ENCODE measurements at places on chromosomes 5 and 9.

- DNase-seq: no peak
Measured at GRCh38 chr5:124462751-124463150, 283.7 kb downstream of the ZNF608 start.

DNA sequence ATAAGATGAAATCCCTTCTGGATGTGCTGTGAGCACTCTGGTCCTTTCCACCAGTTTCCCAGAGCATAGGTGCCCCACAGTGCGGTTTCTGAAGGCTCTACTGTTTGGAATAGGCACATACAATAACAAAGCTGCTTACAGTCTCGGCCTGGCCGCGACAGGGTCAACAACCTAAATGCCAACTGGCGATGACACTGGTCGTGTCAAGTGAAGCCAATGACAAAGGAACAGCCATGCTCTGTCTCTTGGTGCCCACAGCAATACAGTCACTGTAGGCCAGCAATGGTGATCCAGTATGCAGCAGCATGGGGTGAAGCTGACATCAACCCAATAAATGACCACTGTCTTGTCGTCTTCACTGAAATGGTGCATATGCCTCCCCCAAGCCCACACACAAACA lies 47.8 kb upstream of the EQTN start:
- DNase-seq: no peak

GRCh38 chr9:92715488-92716231 lies 45.7 kb upstream of the IPPK start:
- DNase-seq: no peak

GRCh38 chr9:107638521-107639310 lies 149.1 kb upstream of the KLF4 start:
- peak; percentile 85 for DNase-seq

- no peak for DNase-seq
Measured at GRCh38 chr5:95526871-95527270, 27.9 kb downstream of the SKIC3 start.

- DNase-seq: no peak
Measured at GRCh38 chr5:74020503-74020902, 394.5 kb downstream of the ARHGEF28 start.

GRCh38 chr5:135382981-135383380 lies 16.1 kb downstream of the MACROH2A1 start:
- DNase-seq: peak; percentile 45

GRCh38 chr5:102049517-102049916 lies 246.6 kb downstream of the SLCO4C1 start:
- no peak for DNase-seq

DNA sequence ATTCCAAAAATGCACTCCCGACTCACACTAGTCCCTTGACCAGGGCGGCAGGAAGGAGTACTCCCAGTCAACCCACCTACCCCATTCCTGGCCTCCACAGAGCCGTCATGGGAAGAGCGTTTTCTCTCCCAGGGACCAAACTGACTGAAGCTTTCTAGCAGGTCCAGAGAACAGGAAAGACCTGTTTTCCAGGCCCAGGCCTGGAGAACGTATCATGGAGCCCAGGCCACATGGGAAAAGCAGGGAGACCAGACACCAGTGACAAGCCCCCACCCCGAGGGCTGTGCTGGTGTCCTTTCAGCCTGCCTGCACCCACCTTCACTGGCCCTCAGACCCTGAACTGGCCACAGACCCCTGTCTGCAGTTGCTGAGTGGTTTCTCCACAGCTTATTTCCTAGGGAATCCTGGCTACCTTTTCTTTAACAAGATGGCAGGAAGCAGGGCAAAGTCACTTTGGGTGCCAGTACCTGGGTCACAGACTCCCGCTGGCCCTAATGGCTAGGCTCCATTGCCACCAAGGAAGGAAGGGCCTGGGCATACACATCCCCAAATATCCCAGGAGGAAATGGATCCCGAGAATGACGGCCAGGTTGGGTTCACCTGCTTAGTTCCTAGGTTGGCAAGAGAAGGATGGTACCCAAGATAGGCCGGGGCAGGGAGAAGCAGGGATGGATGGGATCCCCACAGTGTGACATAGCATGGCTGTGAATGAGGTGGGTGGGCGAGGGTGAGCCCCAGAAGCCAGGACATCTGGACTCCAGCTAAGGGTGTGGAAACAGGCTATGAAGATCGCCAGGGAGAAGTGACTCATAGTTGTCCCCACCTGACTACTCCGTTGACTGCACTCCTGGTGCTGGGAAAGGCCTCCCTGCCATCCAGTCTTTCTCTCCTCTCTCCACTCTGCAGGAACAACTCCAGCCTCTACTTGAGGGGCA lies 12.2 kb downstream of the CCNI2 start:
- DNase-seq: no peak

DNA sequence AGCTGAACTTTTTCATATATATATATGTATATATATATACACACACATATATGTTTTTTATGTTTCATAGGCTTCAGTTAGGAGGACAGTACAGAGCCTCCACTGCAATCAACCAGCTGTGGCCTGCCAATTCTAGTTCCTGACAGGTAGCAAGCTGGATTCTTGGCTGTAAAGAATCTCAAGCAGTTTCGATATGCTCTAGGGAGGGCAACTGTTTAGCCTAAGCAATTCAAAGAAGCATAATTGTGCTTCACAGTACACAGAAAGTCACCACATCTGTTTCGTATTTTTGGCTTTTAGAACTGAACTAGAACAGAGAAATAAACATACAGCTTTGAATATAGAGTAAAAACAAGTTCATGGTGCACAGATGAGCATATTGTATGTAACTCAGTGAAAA lies 152.4 kb upstream of the ARRDC3 start:
- no peak for DNase-seq

DNA sequence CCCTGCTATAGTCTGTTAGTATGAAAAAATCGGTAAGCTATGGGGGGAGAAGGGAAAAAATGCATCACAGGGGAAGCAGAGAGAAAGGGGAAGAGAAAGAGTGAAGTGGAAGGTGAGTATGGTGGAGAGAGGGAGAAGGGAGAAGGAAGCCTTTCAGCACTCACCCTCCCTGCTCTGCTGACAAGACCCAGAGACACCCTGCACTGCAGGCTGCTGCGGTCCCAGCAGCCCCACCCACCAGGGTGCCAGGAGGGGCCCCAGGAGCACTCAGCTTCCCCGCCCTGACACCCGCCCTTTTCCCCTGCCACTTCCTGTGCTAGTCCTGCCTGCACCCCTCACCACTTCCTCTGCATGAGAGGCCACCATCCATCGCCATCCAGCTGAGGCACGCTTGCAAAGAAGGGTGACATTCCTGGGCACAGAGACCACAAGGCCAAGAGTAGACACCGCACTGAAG lies 12.7 kb downstream of the STK10 start:
- no peak for DNase-seq

DNA sequence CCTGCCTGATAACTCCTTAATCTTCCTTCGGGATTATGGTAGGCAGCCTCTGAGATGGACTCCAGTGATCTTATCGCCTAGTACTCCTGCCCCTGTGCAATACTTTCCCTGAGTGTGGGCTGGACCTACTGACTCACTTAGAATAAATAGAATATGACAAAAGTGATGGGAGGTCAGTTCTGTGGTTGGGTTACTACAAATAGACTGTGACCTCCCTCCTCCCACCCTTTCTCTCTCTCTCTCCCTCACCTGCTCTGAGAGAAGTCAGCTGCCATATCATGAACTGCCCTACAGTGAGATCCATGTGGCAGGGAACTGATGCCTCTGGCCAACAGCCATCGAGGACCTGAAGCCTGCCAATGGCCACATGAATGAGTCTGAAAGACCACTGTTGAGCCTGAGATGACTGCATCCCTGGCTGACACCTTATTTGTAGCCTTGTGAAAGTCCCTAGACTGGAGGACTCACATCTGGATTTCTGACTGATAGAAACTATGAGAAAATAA lies 31.7 kb downstream of the NRG2 start:
- DNase-seq: no peak

- DNase-seq: no peak
Measured at GRCh38 chr9:36127652-36128244, 8.8 kb upstream of the GLIPR2 start.

GRCh38 chr9:88528080-88528790 lies 6.7 kb upstream of the NXNL2 start:
- no peak for DNase-seq

DNA sequence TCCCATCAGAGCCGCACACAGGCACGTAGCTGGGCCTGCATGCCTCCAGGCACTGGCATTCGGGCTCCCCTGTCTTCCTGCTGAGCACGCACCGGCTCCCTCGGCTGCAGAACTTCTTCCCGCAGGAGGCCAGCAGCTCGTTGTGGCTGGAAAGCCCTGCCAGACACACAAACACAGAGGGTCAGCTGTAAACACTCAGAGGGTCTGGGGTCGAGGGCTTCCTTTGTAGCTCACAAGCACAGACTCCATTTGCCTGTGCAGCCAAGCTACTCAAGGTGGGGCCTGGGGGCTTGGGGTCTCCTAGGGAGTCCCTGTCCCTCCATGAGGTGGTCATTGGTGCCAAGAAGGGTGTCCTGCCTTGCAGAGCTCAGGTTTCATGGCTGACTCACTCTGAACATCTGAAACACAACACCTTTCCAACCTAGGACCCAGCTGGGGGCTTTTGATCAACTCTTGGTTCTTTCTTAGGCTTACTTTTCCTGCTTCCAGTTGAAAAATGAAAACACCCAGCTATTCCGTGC lies 211.4 kb downstream of the FSTL4 start:
- DNase-seq: no peak

- peak; percentile 88 for DNase-seq
Measured at GRCh38 chr5:132820162-132820754, 7.2 kb downstream of the SOWAHA start.

- no peak for DNase-seq
Measured at GRCh38 chr9:124206391-124206790, 51.4 kb upstream of the NEK6 start.

- DNase-seq: no peak
Measured at GRCh38 chr5:124847907-124848306, 101.5 kb upstream of the ZNF608 start.

DNA sequence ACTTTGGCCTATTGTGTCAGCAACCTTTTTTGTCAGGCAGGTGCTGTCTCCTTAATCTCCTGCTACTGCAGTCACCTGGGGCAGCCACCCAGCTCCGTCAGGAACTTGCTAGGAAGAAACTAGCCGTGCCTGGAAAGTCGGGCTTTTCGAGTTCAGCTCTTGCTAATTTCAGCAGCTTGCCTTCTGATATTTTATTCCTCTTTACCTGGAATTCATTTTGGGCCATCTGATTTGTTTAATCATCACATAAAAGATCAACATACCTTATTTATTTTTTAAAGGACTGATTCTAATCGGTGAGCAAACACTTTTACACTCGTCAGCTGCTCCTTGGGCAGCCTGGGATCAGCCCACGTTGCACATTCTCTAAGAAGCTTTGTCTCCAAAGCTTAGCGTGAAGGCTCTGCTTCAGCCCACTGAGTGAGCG lies 42.2 kb downstream of the PRLR start:
- DNase-seq: no peak

DNA sequence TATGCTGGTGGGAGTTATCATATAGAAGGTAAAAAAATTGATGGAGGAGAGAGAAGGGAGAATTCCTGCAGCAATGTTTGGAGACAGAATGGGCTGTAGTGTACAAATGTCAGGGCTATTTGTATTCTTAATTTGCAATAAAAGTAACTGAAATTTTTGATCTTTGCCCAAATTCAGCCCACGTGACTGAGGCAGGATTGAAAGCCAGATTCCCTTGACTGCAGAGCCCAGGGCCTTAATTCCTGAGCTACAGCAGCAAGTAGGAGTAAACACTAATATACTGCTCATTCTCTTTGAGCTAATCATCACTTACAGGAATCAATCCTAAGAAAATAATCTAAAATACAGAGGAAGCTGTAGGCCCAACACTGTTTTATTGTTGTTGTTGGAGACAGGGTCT lies 5.2 kb upstream of the ANXA6 start:
- no peak for DNase-seq

- peak; percentile 67 for DNase-seq
Measured at GRCh38 chr5:148374690-148375360, 8.9 kb upstream of the FBXO38 start.

- DNase-seq: no peak
Measured at GRCh38 chr9:37675661-37676060, 24.9 kb downstream of the FRMPD1 start.

DNA sequence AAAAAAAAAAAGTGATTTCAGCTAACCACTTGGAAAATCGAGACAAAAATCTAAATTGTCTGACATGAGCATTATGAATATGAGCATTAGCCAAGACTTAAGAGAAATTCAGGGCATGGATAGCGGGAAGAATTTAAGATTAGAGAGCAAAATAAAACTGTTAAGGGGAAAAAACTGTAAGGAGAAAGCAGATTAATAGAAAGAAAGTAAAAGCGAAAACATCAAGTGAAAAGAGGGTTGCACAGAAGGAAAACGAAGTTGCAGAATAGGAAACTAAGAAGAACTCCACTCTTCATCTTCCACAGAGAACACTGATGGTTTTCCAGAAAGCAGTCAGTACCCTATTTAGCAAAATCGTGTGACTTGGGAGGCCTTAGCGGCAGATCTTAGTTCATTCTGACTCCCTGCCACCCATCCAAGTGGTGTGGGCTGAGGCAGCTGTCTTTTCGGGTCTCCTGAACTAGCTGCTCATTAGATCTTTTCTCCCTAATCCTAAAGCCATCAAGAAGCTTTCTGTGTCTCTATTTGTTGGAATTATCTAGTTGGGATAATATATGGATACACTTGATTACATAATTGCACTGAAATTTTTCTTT lies 3.7 kb downstream of the NIM1K start:
- no peak for DNase-seq

DNA sequence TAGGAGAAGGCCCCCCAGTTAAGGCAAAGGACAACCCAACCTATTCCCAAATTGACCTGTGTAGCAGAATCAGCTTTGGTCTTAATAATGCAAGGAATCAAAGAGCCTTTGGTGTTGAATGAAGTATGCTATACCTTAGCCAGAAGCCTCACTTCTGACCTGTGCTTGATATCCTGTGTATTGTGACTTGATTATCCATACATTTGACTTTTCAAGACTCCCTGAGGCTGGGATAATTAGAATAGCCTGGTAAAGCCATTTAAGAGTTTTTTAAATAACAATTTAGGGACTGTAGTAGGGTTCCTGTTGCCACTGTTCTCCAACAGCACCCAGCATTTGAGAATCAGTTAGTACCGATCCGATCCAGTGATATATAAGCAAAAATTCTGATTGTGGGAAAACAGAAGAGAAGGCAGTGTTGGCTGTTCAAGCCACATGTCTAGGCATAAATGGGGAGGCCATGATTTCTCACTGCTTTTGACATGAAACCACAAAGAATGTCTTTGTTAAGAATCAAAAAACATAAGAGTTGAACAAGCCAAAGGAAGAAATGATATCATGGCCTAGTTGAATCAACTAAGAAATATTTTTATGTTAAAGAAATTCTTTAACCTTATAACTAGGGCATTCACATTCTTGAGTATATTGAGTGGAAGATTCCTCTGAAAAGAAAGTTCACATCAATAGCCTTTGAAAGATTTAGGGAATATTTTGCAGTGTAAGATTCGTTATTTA lies 98.9 kb downstream of the F2RL2 start:
- peak; percentile 54 for DNase-seq

DNA sequence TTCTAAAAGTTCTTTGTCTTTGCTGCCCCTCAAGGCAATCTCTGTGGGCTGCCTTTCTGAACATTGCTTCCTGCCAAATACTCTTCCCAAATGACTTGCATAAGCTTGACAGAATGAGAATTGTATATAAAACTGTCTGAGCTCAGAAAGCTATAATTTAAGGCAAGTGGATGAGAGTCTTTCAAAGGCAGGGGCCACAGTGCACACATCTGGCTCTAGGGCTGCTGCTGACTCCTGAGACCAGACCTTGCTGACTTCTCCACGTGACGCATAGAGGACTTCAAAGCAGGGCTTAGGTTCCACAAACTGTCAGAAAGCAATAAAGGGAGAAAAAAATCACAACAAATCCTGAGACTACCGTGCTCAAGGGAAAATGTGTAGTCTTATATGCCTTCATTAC lies 79.4 kb upstream of the DIRAS2 start:
- DNase-seq: no peak

Measured in fibroblast of skin of scalp (primary cell).